ENCODE measurements at places on chromosomes 2 and 18.
A peak's percentile ranks its signal among the peaks of the same experiment; 100 is the strongest.

GRCh38 chr18:27382567-27383216, 197.6 kb upstream of the CHST9 start:
- DNase-seq, result no peak

- DNase-seq, result peak; percentile 70
Observed at GRCh38 chr18:56575819-56576663, 62.4 kb downstream of the TXNL1 start.

DNA sequence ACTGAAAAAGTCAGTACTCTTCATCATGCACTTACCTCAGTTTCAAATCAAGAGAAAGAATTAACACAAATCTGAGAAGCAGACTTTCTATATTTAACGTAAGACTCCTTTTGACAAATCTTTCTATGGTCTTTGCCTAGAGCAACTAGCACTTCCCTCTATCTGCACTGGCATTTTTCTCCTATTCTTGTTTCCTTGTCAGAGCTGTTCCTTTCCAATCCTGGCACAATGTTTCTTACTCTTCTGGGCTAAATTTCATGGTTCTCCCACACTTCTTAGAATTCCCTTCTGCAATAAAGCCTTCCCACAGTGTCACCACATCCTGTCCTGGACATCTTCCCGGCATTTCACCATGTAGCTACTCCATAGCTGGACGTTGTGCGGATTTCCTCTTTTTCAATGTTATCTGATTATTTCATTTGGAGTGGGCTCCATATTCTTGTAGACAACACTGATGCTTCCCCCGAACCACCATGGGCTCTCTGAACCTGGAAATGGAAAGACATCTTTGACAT, 144.7 kb upstream of the CTNNA2 start:
- no peak for DNase-seq

GRCh38 chr2:241190291-241190981, 2.0 kb downstream of the ANO7 start:
- DNase-seq, result no peak

DNA sequence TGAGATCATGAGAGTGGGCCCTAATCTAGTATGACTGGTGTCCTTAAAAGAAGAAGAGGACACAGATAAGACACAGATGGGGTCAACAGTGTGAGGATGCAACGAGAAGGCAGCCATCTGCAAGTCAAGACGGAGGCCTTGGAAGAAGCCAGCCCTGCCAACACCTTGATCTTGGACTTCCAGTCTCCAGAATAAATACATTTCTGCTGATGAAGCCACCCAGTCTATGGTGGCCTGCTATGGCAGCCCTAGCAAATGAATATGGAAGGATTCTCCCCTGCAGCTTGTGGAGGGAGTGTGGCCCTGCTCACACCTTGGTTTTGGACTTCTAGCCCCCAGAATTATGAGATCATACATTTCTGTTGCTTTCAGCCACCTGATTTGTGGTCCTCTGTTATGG, 12.3 kb downstream of the CTIF start:
- DNase-seq, result no peak

DNA sequence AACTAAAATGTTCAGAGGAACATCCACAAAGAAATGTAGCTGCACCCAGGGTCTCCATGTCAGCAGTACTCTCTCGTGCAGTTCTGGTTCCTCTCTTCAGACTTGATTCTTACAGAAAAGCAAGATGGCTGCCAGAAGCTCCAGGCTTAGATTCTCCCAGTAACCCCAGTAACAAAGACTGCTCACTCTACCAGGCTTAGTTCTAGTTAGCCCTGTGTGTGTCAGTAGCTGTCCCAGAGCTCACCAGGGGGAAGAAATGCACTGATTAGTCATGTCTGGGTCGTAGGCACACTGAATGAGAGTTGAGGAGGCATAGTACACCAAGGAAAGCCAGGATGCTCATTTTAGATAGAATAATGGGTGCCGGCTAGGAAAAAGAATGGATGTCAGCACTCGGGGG, 395.0 kb upstream of the NRP2 start:
- no peak for DNase-seq

GRCh38 chr18:11899063-11899462, 9.1 kb downstream of the MPPE1 start:
- no peak for DNase-seq

DNA sequence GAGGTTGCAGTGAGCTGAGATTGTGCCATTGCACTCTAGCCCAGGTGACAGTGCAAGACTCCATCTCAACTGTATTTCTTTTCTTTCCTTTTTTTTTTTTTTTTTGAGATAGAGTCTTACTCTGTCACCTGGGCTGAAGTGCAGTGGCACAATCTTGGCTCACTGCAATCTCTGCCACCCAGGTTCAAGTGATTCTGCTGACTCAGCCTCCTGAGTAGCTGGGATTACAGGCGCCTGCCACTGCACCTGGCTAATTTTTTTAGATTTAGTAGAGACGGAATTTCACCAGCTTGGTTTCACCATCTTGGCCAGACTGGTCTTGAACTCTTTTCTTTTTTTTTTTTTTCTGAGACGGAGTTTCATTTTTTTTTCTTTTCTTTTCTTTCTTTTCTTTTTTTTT, 41.3 kb upstream of the SATB2 start:
- DNase-seq, result no peak

DNA sequence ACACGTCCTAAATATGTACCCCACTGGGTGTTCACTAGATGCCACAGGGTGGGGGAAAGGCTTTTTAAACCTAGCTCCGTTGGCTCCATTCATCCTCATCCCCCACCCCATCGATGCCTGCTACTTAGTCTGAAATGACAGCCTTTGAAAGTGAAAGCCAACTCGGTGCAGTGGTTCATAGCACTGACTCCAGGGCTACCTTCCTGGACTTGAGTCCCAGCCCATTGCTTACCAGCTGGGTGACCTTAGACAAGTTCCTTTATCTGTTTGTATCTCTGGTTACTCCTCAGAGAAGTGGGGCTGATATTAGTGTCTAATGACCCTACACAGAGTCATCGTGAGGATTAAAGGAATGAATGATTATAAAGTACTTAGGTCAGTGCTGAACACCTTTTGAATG, 24.4 kb downstream of the EHD3 start:
- no peak for DNase-seq

DNA sequence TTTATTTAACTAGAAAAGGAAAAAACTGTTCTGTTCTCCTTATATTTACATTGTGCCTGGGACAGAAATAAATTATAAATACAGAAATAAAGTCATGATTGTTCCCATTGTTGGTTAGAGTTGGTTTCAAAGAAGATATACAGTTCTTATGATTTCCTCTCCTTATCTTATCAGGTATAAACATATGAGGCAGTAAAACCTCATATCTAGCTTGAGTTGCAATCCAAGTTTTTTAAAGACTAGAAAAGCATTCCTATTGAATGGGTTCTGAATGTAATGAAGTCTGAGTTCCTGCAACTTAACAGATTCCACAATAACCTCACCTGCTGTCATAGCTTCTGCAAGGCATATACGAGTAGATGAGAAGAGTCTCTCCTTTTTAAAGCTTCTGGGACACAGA, 114.7 kb upstream of the CAVIN2 start:
- DNase-seq, result no peak

- no peak for DNase-seq
Observed at GRCh38 chr2:109066917-109067597, 61.9 kb upstream of the SH3RF3 start.

DNA sequence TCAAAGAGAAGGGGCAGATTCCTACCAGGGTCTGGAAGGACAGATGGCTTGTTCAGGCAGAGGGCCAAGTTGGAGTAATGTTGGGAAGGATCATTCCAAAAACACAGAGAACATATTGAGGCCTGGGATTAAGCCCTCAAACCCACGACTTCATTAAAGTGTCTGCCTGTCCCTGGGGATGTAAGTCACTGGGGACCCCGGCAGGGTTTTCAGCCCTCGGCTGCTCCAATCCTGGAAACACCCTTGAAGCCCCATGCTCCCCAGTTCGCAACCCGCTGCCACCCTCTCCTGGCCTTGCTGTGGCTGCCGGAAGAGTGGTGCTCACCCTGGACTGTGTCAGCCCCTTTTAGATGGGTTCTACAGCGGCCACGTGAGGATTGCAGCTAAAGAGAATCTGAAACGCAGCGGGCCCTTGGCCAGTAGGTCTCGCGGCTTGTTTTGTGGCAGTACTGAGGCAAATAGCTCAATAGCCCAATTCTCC, 79.9 kb downstream of the EPAS1 start:
- DNase-seq, result no peak

DNA sequence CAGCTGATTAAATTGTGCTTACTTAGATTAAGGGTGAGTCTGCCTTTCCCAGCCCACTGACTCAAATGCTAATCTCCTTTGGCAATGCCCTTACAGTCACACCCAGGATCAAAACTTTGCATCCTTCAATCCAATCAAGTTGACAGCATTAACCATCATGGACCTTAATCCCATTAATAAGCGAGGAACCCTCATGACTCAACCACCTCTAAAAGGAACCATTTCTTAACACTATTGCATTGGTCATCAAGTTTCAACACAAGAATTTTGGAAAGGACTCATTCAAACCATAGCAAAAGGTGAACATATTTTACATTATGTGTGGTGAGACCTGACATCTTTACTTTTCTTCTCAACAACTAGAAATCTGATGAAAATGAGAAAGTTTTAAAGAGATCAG, 187.0 kb downstream of the OSR1 start:
- no peak for DNase-seq

GRCh38 chr18:78798402-78799175, 181.0 kb upstream of the SALL3 start:
- no peak for DNase-seq

DNA sequence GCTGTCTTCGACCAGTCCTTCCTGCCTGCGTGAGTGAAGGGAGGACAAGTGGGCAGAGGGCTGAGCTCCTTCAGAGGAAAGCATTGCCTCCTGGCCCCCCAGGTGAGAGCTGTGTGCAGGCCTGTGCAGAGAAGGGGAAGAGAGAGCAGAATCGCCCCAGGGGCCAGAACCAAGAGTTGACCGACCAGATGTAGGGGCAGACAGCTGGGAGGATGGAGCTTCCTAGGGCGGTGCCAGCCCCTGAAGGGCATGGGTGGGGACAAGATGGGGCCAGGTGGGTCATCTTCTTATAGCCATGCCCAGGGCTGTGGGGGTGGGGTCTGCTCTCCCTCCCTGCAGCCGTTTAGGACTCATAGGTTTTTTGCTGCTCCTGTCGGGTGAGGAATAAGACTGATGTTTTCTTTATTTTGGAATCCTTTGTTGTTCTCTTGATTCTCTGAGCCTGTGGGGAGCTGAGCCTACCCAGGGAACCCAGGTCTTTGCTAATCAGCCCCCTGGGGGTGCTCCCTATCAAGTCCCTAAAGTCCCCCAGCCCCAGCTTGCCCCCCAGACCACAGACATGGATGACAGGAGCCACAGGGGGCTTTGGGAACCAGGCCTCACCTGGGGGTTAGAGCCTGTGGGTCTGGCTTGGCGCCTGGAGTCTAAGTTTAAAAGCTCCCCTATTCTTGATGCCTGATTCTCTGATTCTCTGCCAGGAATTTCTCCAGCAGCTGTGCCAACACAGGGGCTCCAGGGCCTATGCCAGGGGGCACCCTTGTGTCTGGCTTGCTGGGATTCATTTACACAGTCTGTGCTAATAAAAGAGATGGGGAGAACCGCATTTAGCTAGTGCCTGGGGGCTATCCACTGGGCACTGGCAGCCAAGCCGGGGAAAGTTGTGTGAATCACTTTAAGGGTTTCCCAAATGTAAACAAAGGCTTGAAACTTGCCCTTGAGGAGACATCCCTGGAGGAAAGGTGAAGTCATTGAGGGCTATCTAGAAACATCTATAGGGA, 9.3 kb upstream of the EFHD1 start:
- no peak for DNase-seq

GRCh38 chr2:235699576-235699975, 205.7 kb downstream of the AGAP1 start:
- no peak for DNase-seq

GRCh38 chr2:188503975-188504374, 212.3 kb downstream of the GULP1 start:
- DNase-seq, result no peak

- no peak for DNase-seq
Observed at GRCh38 chr18:77250501-77250925, 865 bp downstream of the GALR1 start.

DNA sequence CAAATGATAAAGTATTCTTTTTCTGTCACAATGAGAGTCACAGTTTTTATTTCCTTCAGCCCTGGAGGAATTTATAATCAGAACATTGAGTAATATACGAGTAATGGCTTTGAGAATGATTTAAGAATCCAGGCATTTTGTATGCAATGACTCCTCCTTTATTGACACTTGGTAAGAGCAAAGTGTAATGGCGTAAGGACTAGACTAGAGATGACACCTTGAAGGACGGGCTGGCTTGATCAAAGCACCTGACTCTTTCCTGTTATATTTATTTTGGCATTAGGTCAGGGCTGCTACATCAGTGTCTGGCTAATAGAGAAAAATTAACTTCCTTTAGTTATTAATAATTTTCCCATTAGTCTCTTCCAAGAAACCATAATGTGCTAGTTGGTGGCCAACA, 482.4 kb upstream of the GCFC2 start:
- no peak for DNase-seq

GRCh38 chr2:45218931-45219339, 209.7 kb upstream of the SIX2 start:
- DNase-seq, result no peak
